ENCODE measurements at places on chromosomes 5 and 9.

DNA sequence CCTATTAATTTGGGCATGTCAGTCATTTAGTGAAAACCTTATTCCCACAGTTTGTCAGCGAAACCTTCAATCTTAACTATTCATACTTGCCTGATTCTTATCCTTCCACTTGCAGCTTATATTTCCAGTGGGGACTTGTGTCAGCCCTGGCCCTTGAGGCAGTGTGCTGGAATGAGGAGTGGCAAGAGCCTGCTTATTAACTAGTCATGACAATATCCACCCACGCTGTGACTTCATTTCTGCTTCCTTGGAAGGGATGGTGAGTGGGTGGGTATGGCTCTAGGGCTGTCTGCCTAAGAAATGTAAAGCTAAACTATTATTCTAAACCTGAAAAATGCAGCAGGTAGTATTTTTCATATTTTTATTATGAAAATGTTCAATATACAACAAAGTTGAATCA is 34.0 kb upstream of the LURAP1L start:
- DNase-seq, result no peak

- DNase-seq, result peak; percentile 89
Measured at GRCh38 chr9:114653556-114654159, 3.9 kb downstream of the TEX53 start.

- no peak for DNase-seq
Measured at GRCh38 chr9:110110154-110110553, 97.8 kb downstream of the C9orf152 start.

DNA sequence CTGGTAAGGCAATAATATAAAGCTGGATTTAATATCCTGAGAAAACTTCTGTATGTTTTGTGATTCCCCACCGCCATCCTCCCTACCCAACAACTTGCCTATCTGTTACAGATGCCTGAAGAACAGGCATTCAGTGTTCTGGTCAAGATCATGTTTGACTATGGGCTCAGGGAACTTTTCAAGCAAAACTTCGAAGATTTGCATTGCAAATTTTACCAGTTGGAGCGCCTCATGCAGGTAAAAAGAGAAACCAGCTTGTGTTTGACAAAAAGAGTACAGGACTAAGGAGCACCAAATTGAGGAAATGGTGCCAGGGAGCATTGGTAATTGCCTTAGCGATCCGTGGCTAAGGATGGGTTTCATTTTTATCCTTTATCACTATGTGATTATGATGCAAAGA is 40.0 kb downstream of the GPR21 start:
- peak; percentile 43 for DNase-seq

GRCh38 chr9:106445107-106445506 is 417.9 kb upstream of the ZNF462 start:
- no peak for DNase-seq

- DNase-seq, result no peak
Measured at GRCh38 chr5:121976979-121977378, 15.2 kb downstream of the SRFBP1 start.

DNA sequence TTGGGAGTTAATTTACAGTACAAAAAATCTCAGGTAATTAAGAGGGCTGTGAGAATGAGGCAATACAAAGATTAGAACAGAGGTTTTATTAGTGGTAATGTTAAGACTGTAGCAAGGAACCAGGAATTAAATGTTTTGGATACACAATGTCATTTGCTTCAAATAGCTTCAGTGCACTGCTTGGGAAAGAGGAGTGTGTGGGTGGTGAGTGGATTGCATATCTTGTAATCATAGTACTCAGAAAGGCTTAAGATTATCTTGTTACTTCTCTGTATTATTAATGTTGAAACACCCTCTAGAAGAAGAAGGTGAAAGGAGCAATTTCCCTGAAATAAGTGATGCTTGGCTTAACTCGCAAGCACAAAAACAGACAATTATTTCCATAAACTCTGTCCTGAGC is 21.0 kb upstream of the TBCA start:
- no peak for DNase-seq

DNA sequence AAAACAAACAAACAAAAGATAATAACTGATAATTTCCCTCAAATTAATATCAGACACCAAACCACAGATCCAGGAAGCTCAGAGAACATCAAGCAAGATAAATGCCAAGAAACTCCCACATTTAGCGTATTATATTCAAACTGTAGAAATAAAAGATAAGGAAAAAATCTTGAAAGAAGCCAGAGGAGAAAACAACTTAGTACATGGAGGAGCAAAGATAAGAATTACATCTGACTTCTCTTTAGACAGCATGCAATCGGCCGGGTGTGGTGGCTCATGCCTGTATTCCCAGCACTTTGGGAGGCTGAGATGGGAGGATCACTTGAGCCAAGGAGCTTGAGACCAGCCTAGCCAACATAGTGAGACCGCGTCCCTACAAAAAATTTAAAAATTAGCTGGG is 17.2 kb upstream of the MLANA start:
- DNase-seq, result no peak

DNA sequence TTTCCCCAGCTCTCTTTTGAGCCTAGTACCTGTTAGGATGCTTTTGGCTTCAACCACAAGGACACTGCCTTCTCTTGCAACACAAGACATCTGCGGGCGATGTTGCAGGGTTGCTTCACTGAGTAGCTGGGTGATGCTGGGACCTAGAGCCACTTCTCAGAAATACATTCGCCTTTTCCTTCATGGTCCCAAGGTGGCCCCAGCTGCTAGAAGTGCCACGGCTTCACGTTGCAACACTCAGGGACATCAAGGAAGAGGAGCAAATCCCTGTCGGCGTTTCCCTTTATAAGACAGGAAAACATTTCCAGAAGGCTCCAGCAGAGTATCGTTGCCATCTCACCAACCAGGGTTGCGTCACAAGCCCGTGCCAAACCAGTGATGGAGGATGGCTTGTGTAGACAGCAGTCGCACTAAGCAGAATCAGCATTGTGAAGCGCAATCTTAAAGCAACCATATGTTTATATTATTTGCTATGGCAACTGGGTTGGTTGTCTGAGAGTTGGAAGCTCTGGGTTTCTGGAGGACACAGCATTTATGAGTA is 62.7 kb downstream of the ANKRD33B start:
- peak; percentile 39 for DNase-seq

- DNase-seq, result no peak
Measured at GRCh38 chr9:82034956-82035731, 46.6 kb downstream of the SPATA31D1 start.

Measured in NAMALWA (cell line).